ENCODE measurements at places on chromosomes 2 and 18.

DNA sequence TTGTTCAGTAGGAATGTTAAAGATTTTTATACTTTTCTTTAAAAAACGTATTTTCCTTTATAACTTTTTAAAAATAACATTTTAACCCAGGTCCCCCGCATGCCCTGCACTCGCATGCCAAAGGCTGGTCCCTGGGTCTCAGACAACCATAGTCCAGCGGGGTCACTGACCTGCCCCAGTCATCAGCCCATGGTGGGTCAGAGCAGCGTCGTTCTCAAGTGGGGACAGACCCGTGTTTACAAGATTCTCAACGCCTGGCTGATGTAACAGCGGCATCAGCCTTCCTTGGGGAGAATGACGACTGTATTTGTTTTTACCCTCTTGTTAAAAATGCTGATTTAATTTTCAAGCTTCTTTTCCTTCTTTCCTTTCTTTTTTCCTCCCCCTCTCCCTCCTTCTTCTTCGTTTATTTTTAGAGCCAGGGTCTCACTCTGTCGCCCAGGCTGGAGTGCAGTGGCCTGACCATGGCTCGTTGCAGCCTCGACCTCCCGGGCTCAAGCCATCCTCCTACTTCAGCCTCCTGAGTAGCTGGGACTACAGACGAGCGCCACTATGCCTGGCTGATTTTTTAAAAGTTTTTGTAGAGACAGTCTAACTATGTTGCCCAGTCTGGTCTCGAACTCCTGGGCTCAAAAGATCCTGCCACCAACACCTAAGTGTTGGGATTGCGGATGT lies 1.0 kb upstream of the EFHD1 start:
- DNase-seq, result no peak

DNA sequence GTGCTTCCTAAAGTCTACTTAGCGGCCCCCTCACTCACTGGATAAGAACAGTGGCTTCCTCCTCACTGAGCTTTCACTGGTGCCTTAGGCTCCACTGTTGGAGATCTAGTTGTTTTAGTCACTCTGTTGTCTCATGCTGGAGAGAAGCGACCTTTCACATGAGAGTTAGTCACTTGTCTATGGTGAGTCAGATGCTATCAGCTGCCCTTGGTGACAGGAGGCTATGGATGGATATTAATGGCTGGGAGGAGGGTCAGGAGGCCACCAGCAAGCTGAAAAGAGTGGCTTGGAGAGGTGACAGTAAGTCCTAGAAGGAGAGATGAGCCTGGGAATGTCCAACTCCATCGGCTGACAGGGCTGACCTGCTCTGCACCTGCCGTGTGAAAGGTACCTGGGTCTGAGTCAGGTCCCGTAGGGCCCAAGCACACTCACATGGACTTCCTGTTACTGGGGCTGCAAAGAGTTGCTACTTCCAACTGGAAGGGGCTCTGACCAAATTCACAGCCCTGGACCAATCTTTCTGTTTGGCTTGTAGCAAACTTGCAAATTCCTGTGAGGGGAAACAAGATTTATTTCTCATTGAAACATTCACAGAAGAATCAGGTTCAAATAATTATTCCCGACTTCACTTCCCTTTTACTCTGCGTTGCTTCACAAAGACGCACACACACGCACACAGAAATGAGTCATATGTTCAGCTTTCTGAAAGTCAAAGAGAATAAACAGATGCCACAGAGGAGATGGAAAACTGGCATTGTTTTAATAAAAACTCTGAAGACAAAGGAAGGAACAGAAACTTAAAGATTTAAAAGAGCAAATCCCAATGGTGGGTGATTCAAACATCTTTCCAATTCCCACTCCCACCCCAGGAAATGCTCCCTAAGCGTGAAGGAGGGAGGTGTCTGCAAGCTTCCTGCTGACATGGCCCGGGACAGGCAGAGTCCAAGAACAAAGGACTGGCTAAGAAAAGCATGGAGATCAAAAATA lies 203.5 kb upstream of the TWIST2 start:
- peak; percentile 91 for DNase-seq

DNA sequence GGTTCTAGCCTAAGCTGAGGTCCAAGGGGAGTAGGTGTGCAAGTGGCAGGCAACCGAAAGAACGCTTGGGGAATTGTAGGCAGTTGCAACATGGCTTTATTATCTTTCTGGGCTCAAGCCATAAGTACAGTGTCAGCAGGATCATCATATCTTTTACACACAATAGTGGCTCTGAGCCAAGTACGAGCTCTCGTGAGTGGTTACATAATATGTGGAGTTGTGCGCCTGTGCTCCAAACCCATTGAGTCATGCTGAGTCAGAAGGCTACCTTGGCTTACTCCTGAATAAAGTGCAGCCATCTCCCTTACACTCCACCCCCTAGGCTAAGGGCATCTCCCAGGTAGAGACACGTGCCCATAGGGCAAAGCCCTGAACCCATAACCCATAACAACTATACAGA lies 233.9 kb downstream of the SATB2 start:
- no peak for DNase-seq

- DNase-seq, result no peak
These were observed 27.1 kb downstream of the STARD7 start for GRCh38 chr2:96181529-96181928.

DNA sequence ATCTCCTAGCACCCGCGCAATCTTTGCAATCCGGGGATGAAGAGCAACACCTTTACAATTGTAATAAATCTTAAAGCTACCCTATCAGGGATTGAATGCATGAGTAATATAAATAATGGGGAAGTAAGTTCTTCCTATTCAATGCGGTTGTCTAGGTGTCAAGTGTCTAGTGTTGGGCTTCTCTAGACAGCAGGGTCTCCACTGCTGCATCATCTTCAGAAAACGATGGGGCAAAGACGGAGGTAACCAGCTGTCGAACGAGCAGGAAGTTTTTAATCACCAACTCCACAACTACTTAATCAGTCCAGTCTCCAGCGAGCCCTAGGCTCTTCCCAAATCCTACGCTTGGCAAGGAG lies 573 bp downstream of the STAM2 start:
- DNase-seq, result no peak

- DNase-seq, result no peak
These were observed 120.8 kb downstream of the PLCL1 start for GRCh38 chr2:197925204-197925603.

DNA sequence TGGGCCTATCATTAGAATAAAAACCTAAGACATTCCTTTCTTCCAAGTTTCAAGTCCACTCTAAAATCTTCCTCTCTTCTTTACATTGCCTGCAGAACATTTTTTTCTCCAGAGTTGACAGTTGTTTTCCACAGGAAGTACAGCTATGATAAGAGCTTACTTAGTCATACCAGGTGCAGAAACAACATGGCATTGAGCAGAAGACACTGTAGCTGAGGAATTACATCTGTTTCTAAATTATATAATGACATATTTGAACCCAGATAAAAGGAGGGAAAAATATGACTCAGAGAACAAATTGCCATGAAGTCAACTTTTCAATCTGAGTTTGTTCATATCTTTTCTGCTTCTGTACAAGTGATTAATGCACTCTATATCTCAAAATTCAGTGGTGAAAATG lies 30.2 kb downstream of the CMPK2 start:
- DNase-seq, result peak; percentile 43

DNA sequence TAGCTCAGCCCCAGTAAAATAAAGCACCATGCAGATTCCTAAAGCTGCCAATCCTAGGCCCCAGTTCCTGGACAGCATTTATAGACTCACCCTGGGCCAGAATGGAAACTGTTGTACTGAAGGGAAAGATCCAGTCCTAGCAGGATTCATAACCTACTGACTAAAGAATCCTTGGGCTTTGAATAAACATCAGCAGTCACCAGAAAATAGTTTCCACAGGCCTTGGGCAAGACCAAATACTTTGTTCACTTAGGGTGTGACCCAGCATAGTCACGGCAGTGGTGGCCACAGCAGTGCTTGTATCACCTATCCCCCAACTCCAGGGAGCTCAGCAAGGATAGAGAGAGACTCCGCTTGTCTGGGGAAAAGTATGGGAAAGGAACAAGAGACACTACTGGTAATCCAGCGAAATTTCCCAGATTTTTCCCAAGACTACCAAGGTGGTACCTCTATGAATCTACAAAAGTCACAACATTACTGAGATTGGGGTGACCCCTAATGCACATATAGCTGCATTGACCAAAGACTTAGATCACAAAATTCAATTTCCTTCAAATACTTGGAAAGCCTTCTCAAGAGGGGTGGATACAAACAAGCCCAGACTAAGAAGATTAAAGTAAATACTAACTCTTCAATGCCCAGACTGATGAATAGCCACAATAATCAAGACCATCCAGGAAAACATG lies 748.1 kb upstream of the LRATD1 start:
- DNase-seq, result no peak

GRCh38 chr2:25521665-25522387 lies 151.6 kb downstream of the DTNB start:
- DNase-seq, result peak; percentile 79

- no peak for DNase-seq
These were observed 323.7 kb downstream of the SLC4A3 start for GRCh38 chr2:219951099-219951498.

DNA sequence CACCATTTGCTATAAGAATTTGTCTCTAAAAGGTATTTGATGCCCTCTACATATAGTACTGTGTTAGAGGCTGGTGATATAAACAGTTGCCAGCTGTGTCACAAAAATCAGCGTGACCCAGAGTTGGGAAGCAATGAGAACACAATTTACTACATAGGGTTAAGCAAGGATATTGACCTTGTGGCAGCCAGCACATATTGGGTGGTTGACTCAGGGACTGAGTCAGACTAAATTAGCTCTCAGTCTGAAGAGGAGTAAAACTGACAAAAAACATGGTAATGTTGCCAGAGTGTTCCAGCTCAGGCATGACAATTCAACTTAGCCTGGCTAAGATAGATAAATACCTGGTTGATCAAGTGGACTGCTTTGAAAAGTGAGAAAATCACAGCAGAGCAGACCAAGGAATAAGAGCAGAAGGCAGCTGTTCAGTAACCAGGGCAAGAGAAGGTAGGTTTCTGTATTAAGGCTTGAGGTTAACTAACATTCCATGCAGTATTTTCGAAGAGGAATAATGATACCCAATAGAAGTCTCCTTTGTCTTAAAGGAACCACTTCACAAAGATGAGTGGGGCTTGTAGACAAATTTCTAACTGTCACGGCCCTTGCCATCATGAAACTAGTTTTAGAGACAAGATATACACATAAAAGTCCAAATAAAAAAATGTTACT lies 108.2 kb upstream of the ERBB4 start:
- DNase-seq, result peak; percentile 70

DNA sequence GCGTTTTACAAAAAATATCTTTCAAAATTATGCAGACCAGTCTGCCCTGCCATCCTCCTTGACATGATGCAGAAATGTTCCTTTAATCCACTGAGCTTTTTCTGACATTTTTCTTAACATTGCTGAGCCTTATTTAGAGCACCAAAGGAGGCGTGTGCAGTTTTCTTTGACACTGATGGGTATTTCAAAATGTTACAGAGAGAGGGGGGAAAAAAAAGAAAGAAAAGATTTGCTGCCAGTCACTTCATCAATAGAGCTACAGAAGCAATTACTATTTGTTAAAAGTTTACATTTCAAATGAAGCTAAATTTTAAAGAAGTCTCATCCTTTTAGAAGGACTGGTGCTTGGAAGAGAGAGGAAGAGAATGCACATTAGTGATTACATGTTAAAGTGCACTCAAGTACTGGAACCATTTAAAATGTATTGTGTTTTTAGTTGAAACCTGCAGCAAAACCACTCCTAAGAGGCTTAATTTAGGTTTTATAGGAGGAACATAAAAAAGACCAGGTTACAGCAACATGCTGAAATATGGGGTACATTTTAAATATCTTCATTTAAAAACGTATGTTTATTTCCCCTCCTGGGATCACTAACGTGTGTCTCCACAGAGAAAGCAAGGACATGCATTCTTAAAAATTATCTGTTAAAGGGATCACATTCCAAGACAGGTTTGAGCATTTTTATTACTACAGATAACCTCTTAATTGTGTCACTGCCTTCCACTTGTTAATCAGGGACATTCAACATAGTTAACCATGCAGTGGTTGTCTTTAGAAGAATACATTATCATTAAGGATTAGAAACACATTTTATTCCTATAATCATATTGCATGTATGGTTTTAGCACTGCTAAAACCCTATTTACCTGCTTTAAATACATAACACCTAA lies 258.4 kb downstream of the MEIS1 start:
- DNase-seq, result peak; percentile 17

DNA sequence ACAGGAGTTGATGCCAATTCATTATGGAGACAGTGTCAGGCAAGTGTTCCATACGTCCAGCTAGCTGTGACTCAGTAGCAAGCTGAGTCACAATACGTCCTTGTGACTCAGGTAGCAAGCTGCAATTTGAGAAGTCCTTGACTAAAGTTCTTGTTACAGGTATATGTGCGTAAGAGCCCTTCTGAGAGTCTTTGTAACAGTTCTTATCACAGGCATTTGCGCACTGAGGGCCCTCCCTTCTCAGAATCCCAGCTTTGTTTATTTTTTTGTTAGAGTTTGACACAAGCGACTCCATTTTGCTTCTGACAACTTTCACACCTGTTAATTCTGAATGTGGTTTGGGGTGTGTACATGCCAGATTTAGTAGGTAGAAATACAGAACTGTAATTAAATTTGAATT lies 20.1 kb upstream of the ACMSD start:
- DNase-seq, result no peak

GRCh38 chr18:48613589-48614404 lies 75.0 kb downstream of the CTIF start:
- DNase-seq, result no peak

DNA sequence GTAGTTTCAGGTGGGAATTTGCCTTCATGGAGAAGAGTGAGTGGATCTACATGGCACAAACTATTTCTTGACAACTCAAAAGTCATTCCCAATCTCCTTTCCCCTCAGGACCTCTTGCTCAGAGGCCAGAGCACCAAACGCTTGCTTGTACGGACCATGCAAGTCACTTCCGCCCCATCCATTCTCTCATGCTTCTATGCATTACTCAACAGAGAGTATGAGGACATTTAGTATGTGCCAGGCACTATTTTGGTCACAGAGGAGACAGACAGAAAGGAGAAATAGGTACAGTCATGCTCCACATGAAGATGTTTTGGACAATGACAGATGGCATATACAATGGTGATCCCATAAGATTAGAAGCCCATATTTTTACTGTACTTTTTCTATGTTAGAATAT lies 117.5 kb downstream of the ACTR3 start:
- DNase-seq, result no peak

DNA sequence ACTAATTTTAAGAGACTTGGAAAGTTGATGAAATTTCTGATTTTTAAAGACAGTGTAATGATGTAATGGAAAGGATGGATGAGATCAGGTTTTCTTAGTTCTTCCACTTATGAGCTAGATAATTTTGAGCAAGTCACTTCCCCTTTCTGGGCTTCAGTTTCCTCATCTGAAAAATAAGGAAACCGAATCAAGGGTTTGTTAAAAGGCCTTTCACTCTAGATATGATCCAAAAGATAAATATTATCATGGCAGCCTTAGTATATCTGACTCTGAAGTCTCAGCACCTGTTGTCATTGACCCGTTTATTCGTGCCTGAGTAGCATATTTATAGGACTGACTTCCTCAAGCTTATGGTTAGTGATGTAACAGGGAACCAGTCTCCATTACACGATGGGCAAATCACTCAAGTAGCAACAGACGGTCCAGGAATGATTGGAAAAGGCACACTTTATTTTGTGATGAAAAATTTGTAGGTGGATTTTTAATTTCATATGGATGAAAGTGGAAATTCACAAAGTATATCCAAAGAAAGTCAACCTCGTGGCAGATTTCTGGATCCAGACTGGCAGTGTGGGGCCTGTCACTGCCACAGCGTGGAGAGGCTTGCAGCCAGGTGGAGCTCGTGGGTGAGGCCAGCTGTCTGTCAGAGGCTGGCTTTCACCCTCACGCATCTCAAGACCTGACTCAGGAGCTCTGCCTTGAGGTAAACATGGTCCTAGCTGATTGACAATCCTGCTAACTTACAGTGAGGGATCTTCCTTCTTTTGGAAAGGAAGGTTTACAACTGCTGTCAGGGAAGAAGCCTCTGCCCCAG lies 137.9 kb upstream of the CXCR4 start:
- no peak for DNase-seq

Data from amniotic epithelial cell (primary cell).